Fibroblast of skin of right quadriceps (primary cell): ENCODE measurements at places on chromosomes 2 and 18.
A peak's percentile ranks its signal among the peaks of the same experiment; 100 is the strongest.

- no peak for DNase-seq
These were observed 61.6 kb upstream of the ACYP2 start for GRCh38 chr2:54053830-54054229.

GRCh38 chr18:55657572-55658331 lies 69.8 kb upstream of the TCF4 start:
- no peak for DNase-seq

GRCh38 chr2:121184248-121184862 lies 100.6 kb downstream of the TFCP2L1 start:
- DNase-seq: no peak

DNA sequence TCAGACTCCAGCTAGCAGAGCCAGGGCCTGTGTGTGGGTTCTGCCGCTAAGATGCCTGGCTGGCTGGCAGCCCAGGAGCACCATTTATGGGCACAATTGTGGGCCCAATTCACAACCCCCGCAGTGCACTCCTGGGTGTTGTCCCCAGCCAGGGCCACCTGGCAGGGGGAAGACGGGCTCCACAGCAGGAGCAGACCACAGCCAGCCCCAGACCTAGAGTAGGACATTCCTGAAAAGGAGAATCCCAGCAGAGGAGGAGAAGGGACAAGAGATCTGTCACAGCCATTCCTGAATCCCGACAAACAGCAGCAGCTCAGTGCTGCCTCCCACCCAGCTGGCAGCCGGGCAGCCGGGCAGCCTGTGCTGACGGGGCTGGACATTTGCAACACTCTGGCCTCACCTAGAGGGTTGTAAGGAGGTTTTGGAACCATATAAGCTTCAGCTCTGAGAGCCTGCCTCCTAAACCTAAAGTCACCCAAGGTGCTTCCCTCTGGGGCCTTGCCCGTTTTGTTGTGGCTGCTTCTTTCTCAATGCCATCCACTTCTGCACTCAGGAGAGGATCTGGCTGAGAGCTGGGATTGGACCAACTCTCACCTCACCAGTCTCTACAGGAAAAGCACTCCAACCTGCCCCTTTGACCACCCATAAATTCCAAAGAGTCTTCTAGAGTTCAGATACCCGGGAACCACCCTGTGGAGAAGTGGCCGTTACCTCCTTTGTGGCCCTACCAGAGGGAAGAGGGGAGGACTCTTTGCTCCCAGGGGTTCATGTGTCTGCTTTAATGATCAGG lies 4.1 kb upstream of the TMEM177 start:
- no peak for DNase-seq

DNA sequence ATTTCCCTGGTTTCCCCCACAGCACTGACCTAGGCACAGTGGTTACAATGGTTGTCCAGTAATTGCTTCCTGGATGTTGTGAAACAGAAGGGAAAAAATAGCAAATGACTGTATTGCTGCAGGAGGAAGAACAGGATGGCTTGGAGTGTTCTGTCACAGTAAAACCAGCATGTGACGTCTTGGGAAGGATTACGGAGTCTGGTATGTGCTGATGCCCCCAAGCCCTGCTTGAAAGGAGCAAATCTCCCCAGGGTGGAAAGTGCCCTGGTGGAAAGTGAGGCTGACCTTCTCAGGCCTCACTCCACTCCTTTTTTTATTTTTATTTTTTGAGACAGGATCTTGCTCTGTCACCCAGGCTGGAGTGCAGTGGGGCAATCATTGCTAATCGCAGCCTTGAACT lies 7.8 kb downstream of the RAB11FIP5 start:
- no peak for DNase-seq

- DNase-seq: no peak
These were observed 14.8 kb upstream of the ARHGEF4 start for GRCh38 chr2:130821867-130822266.

DNA sequence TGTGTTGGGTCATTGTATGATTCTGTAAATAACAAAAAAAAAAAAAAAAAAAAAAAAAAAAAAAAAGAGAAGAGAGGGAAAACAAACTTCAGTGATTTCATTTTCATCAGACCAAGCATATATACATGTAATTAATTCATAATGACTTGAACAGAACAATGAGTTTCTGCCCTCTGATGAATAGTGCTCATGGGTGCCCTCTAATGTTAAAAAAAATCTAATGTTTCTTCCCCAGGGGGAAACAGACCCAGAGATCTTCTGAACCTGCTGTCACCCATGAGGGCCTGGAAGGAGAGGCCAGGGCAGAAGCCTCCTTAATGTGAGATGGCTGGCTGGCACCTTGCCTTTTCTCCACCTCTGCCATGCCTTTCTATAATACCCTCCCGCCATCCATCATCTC lies 289.2 kb downstream of the ZNF521 start:
- no peak for DNase-seq

DNA sequence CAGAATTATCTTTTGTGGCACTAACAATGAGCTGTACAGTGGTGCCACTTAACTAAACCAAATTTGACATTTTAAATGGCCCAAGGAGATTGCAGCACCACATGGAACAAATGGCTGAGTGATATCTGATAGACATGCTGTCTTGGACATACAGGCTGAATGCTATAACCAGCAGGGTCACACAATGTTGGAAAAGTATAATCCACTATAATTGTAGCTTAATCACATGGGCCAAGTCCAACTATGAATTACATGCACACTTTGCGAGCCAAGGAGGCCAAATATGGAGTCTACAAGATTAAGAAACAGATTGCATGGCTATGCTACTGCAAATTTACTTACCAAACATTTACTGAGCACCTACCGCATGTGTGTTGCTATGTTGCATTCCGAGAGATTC lies 69.0 kb downstream of the AOX1 start:
- no peak for DNase-seq

DNA sequence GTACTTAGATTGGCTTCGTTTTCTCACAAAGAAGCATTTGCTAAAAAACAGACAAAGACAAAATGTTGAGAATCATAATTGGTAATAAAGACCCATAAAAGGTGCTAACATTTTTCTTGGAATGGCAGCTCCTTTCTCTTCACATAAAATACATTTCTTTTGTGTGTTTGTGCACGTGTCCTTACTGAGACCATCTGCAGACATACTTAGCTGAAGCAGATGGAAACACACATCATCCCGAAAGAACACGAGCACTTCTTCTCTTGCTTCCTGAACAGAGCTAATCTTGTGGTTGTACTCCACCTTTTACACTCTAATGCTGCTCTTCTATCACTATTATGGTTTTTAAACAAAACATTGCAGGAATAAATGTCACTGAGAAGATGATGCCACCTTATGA lies 142.5 kb downstream of the SPHKAP start:
- DNase-seq: no peak

- DNase-seq: no peak
These were observed 327.6 kb upstream of the KCNJ3 start for GRCh38 chr2:154370873-154371272.

DNA sequence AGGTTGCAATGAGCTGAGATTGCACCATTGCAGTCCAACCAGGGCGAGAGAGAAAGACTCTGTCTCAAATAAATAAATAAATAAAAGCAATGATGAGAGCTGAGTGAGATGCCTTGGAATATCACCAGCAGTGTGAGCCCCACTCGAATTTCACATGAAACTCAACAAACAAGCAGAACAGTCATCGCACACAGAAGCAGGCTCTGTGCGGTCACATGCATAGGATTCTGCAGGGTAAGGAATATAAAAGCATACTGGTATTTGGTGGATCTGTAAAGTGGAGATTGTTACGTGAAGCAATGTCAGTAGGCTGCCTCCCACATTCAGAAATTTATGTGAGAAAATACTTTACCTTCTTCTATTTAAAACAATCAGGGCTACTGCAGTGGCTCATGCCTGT lies 18.0 kb upstream of the AP1S3 start:
- DNase-seq: peak; percentile 10

GRCh38 chr2:70336552-70336951 lies 34.7 kb upstream of the FAM136A start:
- no peak for DNase-seq

GRCh38 chr2:28387082-28387960 lies 5.3 kb upstream of the FOSL2 start:
- peak; percentile 31 for DNase-seq

- peak; percentile 95 for DNase-seq
These were observed 182.5 kb upstream of the OSR1 start for GRCh38 chr2:19540739-19541525.

DNA sequence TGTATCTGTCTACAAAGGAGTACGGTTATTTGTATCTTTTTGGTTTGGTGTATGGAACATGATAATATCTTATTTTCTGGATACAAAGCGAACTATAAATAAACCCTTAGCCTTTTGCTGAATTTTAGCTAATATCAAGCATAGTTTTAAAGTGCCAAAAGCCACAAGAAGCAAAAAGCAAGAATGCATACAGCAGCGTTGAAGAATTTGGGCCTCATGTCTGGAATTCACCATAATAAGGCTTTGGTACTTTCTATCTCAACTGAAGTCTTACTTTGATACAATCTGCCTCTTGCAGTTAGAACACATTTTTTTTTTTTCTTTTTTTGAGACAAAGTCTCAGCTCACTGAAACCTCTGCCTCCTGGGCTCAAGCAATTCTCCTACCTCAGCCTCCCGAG lies 151.5 kb downstream of the ERBB4 start:
- peak; percentile 21 for DNase-seq

DNA sequence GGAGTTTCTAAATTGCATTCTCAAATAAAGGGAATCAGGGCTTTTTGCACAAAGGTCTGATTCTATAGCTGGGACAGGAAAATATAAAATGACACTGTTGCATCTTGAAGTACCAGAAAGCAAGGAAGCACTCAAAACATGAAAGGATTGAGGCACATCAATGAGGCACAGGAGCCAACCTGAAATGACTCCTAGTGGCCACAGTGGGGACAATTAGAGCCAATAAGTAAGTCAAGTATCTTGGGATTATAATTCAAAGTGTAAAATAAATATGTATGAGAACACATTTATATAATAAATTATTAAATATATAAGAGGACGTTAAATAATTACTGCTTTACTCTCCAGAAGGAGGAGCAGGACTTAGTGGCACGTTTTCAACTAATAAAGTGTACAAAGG lies 1259.5 kb upstream of the CDH2 start:
- DNase-seq: no peak

- no peak for DNase-seq
These were observed 1131.2 kb downstream of the TSN start for GRCh38 chr2:122886479-122887145.

GRCh38 chr2:212005085-212005671 lies 533.4 kb downstream of the ERBB4 start:
- peak; percentile 25 for DNase-seq

DNA sequence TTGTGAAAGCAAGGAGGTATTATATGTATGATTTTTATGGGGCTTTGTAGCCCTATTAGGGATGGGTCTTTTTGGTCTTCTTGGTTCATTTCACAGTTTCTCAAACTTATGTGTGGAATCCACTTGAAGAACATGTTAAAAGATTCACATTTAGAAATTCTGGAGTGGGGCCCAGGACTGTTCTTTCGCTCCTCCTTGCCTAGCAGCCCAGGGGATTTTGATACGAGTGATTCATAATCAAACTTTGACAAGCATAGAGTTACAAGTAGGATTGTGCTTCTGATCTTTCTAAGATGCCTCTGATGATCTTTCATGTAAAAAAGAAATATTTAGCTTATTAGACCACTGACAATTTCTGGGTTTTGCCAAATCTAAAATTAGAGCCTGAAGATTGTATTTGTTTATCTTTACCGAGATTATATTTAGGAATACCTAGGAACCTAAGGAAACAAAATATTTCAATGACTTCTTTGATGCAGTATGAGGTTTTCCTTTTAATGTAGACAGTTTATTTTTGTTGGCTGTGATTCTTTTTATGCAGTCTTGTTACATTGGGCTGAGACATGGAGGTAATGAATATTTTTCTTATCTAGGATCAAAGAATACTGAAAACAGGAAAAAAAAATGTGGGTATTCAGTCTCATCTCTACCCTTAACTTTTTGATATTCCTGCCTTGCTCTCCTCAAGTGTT lies 324.0 kb downstream of the PARD3B start:
- peak; percentile 34 for DNase-seq

- peak; percentile 46 for DNase-seq
These were observed 88.8 kb downstream of the EPAS1 start for GRCh38 chr2:46385786-46386577.

GRCh38 chr2:39494784-39495251 lies 57.7 kb upstream of the MAP4K3 start:
- peak; percentile 99 for DNase-seq

DNA sequence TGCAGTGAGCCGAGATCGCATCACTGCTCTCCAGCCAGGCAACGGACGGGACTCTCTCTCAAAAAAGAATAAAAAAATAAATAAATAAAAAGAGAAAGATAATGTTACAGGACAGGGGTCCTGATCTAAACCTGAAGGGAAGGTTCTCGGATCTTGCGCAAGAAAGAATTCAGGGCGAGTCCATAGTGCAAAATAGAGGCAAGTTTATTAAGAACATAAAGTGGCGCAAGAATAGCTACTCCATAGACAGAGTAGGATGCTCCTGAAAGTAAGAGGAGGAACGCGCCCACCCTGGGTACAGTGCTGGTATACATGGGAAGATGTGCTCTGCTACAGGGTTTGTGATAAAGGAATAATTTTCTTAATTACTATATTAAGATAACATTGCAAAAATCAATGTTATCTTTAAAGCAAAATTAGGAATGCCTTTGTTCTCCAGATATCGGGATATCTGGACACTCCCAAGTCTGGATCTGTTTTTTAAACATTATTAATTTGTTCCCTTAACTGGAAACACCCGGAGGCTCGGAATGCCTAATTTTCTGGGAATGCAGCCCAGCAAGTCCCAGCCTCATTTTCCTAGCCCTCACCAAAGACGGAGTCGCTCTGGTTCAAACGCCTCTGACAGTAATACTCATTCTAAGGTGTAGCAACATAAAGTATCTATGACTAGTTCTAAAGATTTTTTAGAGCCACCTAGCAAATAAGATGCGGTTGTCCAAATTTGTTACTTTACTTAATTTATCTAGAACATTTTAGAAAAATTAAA lies 38.8 kb downstream of the ACSL3 start:
- no peak for DNase-seq

GRCh38 chr2:67840460-67841068 lies 222.2 kb downstream of the C1D start:
- peak; percentile 63 for DNase-seq

DNA sequence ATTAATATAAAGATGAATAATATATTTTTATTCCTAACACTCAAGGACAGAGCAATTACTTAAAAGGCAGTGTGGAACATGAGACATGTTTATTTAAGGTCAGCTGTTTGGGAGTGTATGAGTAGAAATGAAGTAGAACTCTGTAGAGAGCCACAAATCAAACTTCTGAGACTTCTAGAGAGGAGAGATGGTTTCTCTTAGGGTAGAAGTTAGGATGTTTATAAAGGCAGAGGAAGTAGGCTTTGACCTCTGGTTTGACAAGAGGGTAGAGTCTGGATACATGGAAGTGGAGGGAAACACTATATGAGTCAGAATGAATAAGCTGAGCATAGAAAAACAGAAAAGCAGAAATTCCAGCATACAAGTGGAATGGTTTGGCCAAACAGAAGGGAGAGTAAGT lies 262.1 kb upstream of the KLHL14 start:
- peak; percentile 34 for DNase-seq

DNA sequence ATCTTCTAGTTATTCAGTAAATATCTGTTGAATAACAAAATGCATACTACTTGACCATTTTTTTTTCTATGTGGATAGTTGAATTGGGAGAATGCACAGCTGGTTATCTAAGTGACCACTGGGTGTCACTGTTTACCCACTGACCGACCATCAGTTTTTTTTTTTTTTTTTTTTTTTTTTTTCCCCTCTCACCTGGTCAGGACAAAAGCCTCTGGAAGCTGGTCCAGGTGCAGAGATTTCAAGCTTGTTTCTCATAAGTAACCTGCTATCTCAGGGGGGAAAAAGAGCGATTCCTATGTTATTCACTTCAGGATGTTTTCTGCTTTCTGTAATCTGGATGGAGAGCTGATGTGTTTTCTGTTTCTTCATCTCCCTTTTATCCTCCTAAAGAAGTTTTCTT lies 256.0 kb downstream of the DCDC2C start:
- DNase-seq: peak; percentile 13

GRCh38 chr2:54279385-54279784 lies 23.4 kb upstream of the TSPYL6 start:
- no peak for DNase-seq
